Cardiac fibroblast (primary cell): ENCODE measurements at places on chromosomes 4 and X.

DNA sequence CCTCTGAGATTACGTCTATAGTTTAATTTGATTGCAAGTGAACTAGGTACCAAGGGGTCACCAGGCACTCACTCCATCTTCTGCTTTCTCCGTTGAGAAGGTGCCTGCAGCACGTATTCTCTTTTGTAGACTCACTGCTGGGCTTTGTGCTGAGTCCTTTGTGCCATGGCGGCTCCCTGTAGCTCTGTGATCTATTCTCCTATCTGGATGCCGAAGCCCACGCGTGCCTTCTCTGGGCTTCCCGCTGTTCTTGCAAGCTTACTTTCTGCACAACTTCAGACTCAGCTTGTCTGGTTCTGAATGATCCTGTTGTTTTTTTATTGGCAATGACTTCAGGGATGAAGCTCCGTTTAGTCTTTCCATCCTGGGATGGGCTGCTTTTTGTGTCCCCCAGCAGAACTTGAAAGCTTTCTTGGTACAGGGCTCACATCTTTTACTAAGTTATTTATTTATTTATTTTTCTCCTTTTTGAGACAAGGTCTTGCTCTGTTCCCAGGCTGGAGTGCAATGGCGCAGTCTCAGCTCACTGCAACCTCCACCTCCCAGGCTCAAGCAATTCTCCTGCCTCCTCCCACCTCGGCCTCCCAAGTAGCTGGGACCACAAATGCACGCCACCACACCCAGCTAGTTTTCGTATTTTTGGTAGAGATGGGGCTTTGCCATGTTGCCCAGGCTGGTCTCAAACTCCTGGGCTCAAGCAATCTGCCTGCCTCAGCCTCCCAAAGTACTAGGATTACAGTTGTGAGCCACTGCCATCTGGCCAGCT lies 100.9 kb upstream of the NKX1-1 start:
- DNase-seq: no peak

- DNase-seq: no peak
Observed at GRCh38 chr4:36277533-36277932, 3.9 kb upstream of the DTHD1 start.

DNA sequence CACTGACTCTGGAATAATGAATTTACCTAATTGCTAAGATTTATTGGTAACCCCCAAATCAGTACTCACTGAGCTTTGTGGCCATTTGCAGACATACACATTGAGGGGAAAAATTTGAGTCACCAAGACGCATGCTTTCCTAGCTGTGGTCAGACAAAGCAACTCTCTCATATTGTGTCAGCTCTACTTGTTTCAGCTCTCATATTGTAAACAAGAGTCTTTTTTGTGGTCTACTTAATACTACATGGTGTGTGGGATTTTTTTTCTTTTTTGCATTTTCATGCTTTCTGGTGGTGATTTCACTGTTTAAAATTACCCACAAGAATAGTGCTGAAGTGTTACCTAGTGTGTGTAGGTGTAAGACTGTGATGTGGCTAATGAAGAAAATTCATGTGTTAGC lies 428.2 kb upstream of the GALNT7 start:
- DNase-seq: no peak

GRCh38 chrX:15947648-15948317 lies 93.2 kb upstream of the AP1S2 start:
- peak; percentile 57 for DNase-seq

GRCh38 chr4:3329887-3330286 lies 37.1 kb downstream of the RGS12 start:
- DNase-seq: no peak

DNA sequence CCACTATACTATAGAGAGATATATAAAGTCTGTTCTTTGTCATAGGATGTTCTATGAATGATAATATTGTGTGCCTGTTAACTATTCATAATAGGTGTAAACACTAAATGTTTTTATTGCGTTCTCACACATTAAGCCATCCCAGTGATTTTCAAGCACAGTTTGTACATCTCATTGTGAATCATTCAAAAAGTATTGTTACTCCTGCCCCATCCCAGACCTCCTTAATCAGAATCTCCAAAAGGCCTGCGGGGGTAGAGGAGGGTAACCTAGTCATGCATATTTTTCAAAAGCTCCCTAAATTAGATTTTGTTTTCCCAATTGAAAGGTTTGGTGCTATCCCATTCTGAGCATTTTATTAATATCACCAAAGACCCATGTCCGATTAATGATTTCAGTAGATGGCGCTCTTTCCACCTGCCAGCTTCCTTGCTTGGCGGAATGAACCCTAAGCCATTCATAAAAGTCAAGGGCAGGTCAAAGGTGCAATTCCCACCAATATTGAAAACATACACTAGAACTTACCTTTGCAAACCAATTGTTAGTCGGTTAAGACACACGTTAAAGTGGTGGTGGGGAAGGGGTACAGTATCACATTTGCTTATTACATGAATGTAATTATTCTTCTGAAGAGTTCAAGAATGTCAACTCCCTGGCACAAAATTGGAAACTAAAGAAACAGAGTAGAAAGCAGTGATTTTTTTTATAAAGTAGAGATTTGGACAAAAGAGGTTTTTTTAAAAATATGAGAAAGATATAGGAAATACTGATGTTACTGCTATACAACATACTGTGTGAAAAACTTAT lies 5.8 kb upstream of the TET2 start:
- peak; percentile 43 for DNase-seq

DNA sequence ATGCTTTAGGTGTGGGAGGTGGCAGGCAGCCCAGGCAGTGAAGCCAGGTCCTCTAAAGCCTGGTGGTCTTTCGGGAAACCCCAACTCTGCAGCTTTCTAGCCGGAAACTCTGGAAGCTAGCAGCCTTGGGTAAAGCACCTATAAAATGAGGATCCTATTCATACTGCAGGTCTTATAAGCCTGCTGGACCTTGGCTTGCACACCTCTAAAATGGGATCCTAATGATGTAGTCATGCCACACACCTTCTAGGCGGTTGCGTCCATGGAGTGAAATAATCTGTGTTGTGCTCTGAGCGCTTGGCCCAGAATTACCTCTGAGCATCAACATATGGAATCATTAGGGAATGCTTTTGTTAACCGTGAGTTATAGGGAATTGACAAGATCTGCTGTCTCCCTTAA lies 36.0 kb upstream of the STS start:
- no peak for DNase-seq

GRCh38 chr4:40881851-40882250 lies 132.1 kb downstream of the NSUN7 start:
- no peak for DNase-seq

DNA sequence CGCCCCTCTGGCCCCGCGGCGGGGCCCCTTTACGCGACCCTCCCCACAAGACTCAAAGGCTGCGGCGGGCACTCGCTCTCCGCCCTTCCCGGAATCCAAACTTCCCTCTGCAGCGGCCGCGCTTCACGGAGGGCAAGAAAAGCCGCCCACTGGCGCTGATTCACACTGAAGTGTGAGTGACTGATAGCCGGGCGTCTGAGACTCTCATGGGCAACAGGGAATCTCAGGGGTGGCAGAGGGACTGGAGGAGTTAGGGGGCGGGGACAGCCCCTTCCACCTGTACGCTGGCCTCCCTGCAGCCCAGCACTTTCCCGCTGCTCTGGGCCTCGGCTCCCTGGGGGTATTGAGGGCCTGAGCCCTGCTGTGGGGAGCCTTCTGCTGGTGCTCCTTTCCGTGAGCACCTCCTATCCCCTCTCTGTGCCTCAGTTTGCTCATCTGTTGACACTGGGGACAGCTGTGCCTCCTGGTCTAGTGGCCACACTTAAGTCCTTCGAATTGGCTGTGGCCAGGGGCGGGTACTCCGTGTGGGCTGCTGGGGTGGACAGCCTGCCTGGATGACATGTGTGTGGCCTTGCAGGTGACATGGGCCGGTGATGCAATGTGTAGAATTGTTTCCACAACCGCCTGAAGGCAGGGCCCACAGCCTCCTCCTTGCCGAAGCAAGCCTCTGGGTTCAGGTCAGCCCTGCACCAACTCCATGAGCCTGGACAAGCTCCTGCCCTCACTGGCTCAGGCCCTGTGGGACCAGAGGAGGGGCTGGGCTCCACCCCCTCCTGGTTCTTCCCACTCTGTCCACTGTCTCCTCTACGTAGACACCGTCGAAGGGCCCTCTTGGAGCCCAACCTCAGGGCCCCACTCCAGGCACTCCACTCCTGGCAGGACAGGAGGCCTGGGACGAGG lies 951 bp downstream of the SH3BP2 start:
- peak; percentile 71 for DNase-seq
